Lower leg skin (tissue), 4 donors: ENCODE measurements at places on chromosomes 3 and 15. TPM values are rescaled to one million over a fixed set of nuclear protein-coding genes. Genes with fewer than 3 reads are reported as not detected.

Gene STRA6
- not detected for total RNA-seq

Gene GOLGA6L7
- total RNA-seq: not detected

Gene FGF12
- not detected for total RNA-seq

Gene EEFSEC
- 28.6 TPM for total RNA-seq

Gene SLC24A5
- 3.4 TPM for total RNA-seq

Gene OXSM
- 7.8 TPM for total RNA-seq

Gene RAB27A
- total RNA-seq: 7.7 TPM

Gene STAB1
- total RNA-seq: 12.1 TPM
